ENCODE measurements at places on chromosomes 11 and 22.

- DNase-seq, result no peak
Observed at GRCh38 chr11:35066783-35067423, 72.1 kb upstream of the CD44 start.

DNA sequence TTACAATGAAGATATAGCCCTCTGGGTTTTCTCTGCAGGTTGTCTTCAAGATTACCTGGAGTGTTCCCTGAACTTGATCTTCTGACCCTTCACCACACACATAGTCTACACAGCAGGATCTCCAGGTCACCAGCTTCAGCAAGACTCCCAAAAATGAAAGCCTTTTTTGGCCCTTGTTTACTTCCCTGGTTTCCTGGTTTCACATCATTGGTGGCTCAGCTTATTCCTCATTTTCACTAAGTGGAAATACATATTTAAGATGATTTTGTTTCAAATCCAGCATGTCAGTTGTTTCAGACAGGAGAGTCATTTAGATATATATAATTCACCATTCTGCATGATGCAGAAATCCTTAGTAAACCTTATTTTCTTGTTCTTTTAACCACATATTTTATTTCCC lies 41.6 kb upstream of the MPEG1 start:
- no peak for DNase-seq

- DNase-seq, result no peak
Observed at GRCh38 chr22:29539105-29539504, 14.5 kb downstream of the THOC5 start.

GRCh38 chr11:4068962-4069361 lies 25.6 kb upstream of the RRM1 start:
- no peak for DNase-seq

- no peak for DNase-seq
Observed at GRCh38 chr11:8333811-8334401, 70.2 kb upstream of the LMO1 start.
